COLO829 (cell line): ENCODE measurements at places on chromosomes 1 and 21.

DNA sequence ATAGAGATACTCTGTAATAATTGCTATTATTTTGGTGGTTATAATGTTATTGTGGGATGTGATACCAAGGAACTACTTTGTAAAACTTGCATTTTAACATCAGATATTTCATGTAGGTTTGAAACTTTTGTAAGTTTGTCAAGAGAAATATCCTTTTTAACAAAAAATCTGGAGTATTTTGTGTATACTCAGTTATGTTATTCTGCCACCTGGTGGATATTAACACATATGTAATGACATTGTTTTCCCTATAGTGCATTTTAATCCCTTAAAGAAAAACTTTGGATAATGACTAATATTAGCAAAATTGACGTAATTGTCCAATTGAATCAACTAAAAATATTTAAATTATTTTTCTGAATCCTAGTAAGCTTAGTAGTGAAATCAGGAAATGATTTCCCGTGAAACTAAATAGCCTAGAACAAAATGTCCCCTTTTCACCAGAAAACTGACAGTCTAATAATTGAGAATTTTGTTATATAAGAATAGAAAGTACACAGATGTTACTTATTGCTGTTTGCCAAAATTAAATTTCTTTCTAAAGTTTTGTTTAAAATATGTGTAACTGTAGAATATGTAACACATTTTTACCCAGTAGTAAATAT lies 39.6 kb downstream of the KCTD3 start:
- peak; percentile 38 for DNase-seq

GRCh38 chr1:234398849-234399381 lies 25.7 kb downstream of the COA6 start:
- no peak for DNase-seq

DNA sequence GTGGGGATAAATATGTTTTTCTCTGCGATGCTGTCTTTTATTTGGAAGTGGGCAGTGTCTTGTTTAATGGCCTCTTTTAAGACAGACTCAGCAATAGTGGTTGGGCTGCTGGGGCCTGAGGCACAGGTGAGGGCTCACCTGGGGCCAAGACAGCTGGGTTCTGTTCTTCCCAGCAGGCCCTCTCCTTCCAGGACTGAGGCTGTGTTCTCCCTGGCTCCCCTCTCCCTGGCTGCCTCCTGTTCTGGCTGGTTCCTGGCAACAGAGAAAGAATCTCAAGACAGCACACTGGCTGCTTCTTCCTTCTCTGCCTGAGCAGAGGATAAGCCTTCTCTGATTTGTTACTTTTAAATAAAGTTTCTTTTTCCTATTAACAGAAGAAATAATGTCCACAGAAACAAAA lies 7.4 kb upstream of the GRHL3 start:
- no peak for DNase-seq

- peak; percentile 63 for DNase-seq
Measured at GRCh38 chr1:219639876-219640577, 27.1 kb upstream of the ZC3H11B start.

DNA sequence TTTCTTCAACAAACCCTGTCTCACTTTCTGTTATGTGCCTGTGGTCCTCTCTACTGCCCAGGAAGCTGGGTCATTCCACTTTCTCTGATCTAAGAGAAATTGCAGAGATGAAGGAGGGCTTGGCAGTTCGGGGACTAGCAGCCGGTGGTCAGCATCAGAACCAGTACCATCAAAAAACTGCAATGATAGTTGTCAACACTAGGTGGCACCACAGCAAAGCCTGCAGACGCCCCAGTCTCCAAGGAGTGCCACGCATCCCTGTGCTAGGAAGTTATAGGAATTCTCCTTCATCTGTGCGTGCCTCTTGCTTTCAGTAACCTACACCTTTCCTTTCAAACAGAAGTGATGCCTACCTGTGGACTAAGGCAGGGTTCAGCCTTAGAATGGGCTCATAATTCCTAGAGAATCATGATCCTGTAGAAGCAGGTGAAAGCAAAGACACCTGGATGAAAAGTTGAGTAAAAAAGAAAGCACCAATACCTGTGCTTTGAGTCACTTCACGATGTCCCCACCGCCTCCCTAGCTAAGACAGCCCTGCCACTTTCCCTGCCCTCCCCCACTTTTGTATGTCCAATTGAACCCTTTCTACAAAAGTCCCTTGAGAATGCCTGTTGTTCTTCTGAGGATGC lies 129.2 kb downstream of the ADAMTS1 start:
- peak; percentile 53 for DNase-seq

DNA sequence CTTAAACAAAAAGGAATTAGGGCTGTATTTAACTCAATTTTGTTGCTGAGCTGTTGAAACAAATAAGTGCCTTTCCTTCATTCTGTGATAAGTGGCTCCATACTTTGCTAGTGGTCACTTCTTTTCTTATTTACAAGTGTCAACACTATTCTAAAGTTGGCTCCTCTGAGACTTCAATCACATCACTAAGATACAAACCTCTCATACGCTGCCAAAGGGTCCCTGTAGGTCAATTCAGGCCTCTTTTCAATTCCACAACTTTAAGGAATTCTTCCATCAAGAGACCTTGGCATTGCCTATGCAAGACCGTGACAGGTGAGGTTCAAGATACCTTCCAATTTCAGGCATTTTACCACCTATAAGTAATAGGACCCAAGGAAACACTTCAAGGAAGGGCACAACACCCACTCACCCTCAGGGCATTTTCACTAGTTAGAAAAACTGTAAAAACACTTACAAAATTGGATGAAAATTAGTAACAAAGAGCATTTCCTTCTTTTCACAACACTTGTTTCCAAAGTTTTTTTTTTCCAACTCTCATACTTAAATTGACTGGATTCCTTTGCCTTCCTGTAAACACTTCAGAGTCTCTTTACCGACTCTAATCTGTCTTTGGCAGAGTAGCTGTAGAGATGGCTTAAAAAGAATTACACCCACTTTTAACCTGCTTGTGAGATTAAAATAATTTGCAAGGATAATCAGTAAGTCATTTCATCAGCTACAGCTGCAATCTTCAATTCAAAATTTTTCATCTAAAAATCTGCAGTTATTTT lies 24.5 kb downstream of the SERBP1 start:
- no peak for DNase-seq

DNA sequence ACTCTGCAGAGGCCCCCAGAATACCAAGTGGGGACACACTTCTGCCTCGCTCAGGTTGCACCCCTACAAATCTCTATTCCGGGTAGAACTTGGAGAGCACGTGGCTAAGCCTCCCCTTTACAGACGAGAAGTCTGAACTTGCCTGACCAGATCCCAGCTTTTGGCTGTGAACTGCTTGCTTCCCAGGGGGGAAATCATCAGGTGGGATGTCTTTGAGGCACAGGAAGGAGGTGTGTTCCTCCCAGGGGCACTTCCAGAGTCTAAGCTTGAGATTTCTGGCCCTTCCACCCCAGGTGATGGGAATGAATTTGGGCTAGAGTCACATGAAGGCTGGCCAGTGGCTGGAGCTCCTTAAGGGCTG lies 1.3 kb upstream of the S100A3 start:
- no peak for DNase-seq

- DNase-seq, result no peak
Measured at GRCh38 chr1:219281831-219282230, 108.2 kb downstream of the LYPLAL1 start.

DNA sequence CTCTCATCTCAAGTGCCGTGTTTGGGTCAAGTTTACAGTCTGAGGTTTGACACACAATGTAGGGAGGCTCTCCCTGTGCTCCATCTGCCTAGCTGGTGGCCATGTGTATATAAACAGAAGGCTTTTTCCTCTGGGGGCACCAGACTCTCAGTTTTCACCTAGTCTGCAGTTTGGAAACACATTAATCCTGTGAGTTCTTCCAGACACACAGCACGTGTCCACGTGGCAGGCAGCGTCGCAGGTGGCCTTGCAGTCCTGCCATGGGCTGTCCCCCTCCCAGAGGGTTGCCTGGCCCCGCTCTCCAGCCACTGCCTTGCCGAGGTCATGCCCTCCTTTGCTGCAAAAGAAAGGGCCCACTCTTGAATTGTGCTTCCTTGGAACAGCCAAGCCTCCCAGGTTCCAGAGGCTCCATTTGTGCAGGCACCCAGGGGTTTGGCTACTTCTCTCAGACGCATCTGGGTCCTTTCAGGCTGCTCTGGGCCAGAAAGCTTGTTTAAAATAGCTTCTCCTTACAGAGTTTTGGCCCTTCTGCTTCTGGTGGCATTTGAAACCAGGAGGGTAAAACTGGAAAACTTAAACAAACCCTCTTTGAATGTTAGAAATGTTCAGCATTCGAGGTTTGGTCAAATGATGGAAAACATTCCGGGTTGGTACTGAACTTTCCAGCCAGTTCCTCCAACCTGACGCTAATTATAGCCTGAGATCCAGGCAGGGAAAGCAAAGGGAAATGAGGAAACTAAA lies 4.4 kb upstream of the RUNX1 start:
- no peak for DNase-seq

DNA sequence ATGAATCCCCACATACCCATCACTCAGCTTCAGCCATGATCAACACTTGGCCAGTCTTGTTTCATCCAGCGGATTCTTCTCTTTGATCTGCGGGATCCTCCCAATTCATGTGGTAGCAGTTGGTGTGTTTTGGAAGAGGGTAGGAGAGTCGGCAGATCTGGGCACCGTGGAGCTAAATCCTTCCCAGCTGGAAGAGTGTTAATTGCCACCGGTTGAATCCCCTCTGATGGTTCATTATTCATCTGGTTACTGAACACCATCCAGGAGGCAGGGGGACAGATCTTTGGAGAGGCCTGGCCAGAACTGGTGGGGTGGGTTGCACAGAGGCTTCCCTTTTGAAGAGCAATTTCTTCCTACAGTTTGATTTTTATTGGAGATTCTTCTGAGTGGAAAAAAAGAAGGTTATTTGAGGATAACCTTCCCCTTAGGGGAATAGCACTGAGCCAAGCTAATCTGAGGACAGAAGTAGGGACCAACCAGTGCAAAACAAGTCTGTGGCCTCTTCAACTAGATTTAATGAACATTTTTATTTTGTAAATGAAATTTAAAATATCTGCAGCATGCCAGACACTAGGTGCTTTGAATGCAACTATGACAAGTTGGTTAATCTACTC lies 8.1 kb downstream of the NFASC start:
- no peak for DNase-seq

- no peak for DNase-seq
Measured at GRCh38 chr1:165844114-165844798, 16.8 kb downstream of the UCK2 start.

DNA sequence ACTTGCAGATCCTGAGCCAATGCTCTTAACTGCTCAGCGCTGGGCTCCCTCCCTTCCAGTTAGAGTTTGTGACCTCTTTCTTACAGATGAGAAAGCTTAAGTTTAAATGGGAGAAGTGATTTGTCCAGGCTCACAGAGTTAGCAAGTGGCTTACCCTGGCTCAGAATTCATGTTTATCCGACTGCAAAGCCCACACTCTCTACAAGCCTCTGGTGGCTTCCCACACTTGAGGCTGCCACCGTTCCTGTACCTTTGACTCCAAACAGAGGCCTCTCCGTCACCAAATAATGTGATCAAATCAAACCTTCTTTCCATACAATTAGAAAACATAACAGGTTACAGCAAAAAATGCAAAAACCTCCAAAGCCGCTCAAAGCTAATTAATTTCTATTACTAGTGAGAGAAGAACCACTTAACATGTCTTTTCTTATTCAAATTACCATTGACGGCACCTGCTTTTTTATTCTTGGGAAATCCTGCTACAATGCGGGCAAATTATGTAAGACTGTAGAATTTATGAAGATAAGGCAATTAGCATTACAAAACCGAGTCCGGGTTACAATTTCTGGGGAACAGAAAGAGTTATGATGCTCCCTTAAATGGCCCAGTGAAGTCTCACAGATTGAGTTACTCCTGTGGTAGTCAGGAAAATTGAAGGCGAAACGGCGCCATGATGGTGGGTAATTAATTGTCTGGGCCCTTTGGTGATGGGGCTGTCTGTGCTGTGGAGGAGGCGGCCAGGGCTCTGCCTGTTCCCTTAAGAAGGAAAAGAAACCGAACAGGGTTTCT lies 324.3 kb upstream of the POU3F1 start:
- no peak for DNase-seq

GRCh38 chr1:74775735-74776134 lies 42.8 kb downstream of the TYW3 start:
- no peak for DNase-seq

- DNase-seq, result no peak
Measured at GRCh38 chr1:81780705-81781454, 19.9 kb upstream of the ADGRL2 start.

DNA sequence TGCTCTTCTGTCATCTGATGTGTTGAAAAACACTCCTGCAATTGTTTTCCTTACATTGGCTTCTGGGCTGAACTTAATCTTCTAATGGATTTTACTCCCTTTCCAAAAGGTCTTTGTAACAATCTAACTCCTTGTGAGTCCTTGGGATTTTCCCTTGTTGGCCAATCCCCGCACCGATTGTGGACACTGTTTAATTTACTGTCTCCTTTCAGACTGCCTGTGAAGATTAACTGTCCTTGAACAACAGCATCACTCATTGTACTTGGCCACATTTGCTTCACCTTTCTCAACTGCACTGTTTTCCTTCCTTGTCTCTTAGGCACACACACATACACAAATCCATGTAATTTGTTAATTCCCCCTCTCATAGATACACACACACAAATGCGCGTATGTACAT lies 120.4 kb downstream of the SPATA46 start:
- peak; percentile 33 for DNase-seq

GRCh38 chr1:216749232-216749631 lies 26.0 kb upstream of the ESRRG start:
- DNase-seq, result no peak

DNA sequence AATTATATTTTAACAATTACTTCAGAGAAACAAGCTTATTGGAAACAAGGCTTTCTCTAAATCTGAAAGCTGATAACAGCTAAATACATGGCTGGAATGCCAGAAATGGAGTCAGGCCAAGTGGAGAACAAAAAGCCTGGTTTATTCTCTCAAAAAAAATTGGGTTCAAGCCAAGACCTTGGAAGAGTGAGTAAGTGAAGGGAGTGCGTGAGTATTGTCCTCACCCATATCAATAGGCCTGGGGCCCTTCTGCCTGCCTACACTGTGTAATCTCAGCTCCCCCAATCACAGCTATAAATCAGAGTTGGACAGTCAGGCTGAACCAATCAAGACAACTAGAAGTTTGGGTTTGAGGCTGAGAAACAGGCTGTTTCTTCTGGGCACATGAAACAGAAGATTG lies 7.4 kb downstream of the KYAT3 start:
- peak; percentile 85 for DNase-seq

DNA sequence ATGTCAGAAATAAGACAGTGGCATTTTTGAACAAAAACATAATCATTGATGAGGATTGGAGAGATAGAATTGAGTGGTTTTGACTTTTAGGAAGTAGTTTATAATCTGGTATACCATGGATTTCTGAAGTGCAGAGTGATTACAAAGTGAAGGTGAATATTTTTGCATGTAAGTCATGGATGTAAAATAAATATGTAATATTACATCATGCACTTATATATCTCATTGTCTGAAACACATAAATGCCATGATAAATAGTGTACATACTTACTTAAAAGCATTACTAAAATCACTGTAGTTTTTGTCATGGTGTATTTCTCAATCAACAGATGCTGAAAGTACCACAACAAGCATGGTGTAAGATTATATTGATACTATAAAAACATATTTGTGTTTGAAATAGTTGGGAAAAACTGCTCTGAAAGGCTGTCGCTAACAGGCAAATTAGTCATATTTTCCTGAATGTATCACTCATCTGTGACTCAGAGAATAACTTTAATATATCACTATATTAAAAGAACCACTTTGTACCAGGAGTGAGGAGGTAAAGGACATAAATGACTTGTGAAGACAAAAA lies 24.8 kb upstream of the RGS18 start:
- no peak for DNase-seq

GRCh38 chr1:84347271-84347931 lies 45.9 kb downstream of the SAMD13 start:
- DNase-seq, result no peak

- DNase-seq, result no peak
Measured at GRCh38 chr21:23939369-23940065, 1667.8 kb downstream of the MRPL39 start.
